Left ventricle myocardium inferior (tissue), 1 donor: ENCODE measurements at places on chromosomes 6 and 20. TPM values are rescaled to one million over a fixed set of nuclear protein-coding genes. Genes with fewer than 3 reads are reported as not detected.

- DNase-seq, result peak; percentile 44
These were observed 19.5 kb upstream of the FAM8A1 start for GRCh38 chr6:17580518-17581048.

DNA sequence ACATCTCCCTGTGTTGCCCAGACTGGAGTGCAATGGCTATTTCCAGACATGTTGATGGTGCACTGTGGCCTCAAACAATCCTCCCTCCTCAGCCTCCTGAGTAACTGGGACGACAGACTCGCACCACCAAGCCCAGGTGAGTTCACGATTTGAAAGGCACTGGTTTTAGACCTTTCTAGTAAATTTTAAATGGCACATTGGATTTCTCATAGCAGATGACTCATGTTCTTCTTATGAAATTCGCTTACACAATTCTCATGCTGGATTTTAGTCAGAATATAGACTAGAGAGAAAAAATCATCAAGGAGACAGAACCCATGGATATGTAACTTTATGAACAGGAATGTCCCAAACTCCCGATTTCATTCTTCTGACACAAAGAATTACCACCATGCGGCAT, 18.1 kb upstream of the PXDC1 start:
- no peak for DNase-seq

- DNase-seq, result no peak
These were observed 41.8 kb downstream of the SF3B5 start for GRCh38 chr6:144053601-144054000.

The PCIF1 gene
- total RNA-seq, result 21.9 TPM

The SALL4 gene
- 0.25 TPM for total RNA-seq

DNA sequence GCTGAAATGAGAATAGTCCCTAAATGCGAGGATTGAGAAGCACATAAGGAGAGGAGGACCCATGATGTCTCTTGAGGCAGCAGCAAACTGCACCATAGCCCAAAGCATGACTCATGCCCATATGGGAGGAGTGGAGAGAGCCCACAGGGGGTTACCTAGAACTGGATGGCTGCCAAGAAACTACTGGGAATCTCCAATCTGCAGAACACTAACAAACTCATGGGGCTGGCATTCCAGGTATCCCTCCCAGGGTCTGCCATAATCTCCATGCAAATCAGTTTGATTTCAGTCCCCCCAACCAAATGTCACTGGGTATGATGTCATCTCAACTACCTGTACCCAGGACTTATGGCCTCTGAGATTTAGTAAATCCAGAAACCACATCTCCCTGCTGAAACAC, 410.5 kb downstream of the PTPRT start:
- DNase-seq, result no peak

DNA sequence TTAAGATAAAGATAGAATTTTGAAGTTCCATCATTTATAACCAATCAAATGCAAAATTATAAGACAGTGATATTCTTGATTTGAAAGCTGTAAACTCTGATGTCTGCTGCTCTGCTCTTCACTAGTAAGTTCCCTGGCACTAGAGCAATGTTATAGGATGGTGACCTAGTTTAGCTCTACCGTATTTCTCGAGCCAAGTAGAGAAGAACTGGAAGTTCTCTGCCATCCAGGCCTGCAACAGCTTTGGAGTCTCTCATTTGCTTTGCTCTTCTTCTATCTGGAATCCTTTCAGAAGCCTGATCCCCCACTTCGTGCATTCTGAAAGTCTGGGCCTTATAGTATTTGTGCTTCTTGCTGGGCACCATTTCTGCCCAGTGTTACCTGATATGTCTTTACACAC, 100.3 kb downstream of the PLCB1 start:
- no peak for DNase-seq

DNA sequence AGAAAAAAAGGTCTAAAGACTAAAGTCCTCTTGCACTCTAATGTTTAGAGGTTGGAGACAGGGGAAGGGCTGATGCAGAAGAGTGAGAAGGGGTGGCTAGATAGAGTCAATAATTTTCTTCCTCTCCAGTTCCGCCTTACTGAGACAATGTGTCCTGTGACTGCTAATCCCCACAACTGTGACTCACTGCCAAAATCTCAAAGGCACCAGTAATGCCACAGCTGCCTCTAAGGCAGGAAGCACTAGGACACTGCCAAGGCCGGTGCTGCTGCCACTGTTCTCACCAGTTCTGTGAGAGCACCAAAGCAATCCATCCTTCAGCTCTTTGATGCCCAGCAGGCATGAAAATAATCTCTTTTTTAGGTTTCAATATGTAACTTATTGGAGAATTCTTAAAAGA, 701.9 kb upstream of the MAP3K7 start:
- no peak for DNase-seq

DNA sequence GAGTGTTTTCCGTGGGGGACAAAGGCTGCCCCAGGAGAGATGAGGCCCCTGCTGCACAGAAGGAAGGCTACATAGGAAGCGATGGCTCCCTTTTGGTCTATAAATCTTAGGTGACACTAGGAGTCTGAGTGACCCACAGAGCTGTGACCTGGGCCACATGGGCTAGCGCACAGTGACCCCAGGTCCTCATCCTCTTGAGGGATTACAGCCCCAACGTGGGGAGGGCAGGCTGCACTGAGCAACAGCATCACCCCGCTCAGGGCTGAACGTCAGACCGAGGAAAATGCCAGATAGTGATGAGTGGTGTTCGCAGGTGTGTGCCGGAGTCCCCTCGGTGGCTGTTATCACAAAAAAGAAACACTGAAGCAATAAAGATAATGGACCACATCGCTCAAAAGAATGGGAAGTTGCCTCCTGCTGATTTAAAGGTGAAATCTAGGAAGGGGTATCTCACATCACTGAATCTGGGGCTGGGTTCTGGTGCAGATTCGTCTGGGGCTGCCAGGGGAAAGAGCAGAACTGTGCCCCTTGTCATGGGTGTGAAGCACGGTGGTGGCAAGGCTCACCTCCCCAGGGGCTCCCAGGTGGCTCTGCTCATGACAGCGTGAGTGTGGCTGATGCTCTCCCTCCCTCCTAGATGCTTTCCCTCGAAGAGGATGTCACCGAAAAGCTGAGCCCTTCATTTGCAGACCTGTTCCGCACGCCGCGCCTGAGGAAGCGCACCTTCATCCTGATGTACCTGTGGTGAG, 14.5 kb downstream of the SLC22A1 start:
- DNase-seq, result no peak

GRCh38 chr20:10982692-10983091, 308.9 kb upstream of the JAG1 start:
- DNase-seq, result peak; percentile 72

The GUCA1A gene
- total RNA-seq, result not detected

GRCh38 chr6:82989736-82990290, 75.8 kb downstream of the UBE3D start:
- DNase-seq, result no peak

The ADTRP gene
- 0.33 TPM for total RNA-seq

GRCh38 chr20:33568378-33568777, 78.5 kb downstream of the CBFA2T2 start:
- DNase-seq, result peak; percentile 44

DNA sequence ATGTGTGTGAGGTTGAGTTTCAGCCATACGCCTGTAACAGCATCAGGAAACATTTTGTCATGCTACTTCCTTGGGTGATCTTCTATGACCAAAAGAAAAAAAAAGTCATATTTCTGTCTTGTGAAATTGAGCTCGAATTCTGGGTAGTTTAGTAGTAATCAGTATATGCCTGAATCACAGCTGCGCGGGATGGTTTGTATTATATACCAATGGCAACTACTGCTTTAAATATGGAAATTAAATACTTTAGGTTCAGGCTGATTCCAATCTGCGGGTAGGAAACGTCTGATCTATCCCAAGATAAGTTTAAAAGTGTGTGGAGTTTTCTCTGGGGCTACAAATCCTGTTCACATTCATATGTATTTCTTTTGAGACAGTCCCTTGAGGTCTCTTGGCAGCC, 115.6 kb upstream of the FERMT1 start:
- no peak for DNase-seq

The COX4I2 gene
- total RNA-seq, result 7.6 TPM

The EDN1 gene
- 5.9 TPM for total RNA-seq

DNA sequence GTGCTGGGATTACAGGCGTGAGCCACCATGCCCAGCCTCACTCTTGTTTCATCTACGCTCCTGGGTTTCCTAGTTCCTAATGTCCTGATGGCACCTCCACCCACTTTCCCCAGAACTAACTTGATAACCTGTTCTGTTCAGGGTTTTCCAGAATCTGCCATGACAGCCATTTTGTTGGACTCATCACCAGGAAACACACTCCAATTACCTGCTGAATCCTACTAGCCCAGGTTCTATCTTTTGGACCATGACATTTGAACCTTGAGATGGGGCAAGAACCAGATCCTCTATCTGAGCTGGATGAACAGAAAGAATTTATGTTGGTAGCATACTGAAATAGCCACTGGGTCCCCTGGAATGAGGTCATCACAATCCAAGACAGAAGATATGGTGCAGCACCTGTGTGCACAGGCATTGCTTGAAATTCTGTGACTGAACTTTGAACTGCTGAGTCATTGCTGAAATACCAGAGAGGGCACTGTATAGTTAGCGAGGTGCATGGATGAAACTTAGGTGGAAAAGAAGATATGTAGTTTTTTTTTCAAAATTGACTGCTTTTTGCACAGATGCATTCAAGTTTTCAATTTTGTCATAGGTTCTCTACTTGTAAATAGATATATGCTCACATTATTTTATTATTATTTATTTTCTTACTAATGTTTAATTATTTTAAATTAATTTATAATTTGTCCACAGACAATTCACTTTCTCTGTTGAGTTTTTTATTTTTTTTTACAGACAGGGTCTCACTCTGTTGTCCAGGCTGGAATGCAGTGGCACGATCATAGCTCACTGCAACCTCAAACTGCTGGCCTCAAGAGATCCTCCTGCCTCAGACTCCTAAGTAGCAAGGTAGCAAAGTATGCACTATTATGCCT, 42.8 kb upstream of the TASP1 start:
- no peak for DNase-seq

DNA sequence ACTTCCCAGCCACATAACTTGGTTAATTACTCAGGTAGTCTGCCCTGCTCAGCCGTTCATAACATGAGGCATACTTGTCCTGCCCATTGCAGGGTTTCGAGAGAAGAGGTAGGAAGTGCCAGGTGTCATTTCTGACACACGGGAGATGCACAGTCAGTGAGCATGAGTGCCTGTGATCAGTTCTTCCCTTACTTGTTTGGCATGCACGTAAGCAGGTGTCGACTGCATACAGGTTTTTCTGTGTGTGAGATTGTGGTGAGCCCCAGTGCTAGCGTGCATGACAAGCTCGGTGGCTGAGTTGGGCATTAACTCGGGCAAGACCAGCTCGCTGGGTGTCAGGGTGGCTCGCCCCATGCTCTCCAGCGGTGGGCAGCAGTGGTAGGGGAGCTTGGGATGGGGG, 51.2 kb upstream of the SLC22A1 start:
- no peak for DNase-seq

GRCh38 chr20:53750827-53751619, 157.4 kb upstream of the ZNF217 start:
- DNase-seq, result no peak

GRCh38 chr6:98636941-98637340, 197.4 kb upstream of the POU3F2 start:
- DNase-seq, result no peak

- no peak for DNase-seq
These were observed 256.5 kb upstream of the PRND start for GRCh38 chr20:4465212-4465611.

DNA sequence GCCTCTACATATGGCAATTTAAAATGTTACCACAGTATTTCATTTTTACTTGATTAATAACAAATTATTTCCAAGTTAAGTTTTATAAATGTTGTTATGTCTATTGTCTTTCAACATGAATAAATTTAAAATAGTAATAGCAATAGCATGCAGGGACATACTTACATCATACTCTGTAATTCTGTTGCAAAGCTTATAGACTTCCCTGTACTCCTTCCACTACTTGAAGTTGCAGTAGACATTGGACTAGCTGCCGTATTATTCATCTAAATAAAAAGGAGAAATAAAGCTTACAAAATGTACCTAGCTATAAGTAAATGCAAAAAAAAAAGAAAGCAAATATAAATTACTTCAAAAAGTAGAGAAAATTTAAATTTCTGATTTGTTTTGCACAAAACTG, 12.7 kb downstream of the SUPT3H start:
- DNase-seq, result no peak

DNA sequence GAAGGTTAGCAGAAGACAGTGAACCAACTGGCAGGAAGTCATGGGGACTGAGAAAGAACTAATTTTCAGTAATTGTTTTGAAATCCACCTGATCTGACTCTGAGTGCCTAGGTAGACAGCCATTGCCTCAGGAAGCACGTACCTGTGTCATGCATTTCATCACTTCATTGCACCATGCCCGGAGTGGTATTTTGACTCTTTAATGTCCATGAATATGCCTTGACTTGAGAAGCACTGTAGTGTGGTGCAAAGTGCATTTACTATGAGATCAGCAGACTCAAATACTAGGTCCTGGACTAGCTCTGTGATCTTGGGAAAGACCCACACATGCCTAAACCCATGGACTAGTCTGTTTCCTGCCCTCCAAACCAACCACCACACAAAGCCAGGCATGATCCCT, 370.9 kb upstream of the MARCKS start:
- no peak for DNase-seq

The PRPH2 gene
- total RNA-seq, result 0.63 TPM

DNA sequence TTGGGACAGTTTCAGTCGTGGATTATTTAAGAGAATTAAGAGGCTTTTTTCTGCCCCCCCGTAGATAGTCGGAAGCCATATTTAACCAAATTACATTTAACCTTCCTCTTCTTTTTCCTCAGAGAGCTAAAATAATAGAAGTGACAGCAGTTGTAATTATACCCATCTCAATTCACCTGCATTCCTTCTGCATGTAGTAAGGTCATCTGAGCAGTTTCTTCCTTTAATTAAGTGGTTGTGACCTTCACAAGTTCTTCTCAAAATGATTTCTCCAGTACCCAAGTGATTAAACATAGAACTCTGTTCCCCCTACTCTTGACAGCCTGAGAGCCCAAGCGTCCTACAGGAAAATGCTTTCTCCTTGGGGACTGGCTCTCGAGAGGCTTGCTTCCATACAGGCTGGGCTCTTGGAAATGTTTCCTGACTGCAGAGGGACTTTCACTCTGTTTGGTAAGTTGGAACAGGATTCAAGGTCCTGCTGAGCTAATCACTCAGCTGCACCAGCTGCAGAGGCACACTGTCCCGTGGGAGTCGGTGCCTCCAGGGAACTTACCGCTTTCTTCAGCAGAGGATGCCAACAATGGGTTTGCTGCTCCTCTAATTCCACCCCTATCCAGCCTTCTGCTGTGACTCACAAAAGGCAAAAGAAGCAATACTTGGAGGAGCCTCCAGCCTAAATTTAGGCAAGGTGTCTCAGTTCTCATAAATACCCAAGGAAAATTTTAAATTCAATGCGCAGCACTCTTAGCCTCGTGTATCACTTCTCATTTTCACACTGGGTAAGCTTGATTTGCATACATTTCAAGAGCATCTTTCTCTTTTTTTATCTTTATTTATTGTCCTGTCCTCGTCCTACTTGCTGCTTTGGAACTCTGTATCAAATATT, 414.9 kb downstream of the KIF16B start:
- no peak for DNase-seq

DNA sequence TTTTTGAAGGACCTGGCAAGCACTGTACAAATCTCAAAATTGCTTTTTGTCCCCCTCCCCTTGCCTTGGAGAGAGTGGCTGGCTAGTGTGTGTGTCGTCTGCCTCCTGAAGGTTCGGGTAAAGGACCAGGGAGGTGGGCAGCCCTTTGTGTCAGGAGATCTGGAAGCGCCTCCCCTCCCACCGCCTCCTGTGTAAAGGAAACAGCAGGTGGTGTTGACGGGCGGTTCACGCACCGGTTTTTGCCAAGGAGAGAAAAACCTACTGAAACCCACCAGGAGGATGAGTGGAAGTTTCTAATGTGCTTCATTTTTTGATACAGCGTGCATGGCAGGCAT, 1.2 kb downstream of the ENTPD6 start:
- no peak for DNase-seq

GRCh38 chr6:33735216-33735615, 11.5 kb downstream of the IP6K3 start:
- no peak for DNase-seq
